SK-N-SH treated with all-trans-retinoic acid at 6 μM for 48 hours (cell line): ENCODE measurements at places on chromosomes 6 and 20.

DNA sequence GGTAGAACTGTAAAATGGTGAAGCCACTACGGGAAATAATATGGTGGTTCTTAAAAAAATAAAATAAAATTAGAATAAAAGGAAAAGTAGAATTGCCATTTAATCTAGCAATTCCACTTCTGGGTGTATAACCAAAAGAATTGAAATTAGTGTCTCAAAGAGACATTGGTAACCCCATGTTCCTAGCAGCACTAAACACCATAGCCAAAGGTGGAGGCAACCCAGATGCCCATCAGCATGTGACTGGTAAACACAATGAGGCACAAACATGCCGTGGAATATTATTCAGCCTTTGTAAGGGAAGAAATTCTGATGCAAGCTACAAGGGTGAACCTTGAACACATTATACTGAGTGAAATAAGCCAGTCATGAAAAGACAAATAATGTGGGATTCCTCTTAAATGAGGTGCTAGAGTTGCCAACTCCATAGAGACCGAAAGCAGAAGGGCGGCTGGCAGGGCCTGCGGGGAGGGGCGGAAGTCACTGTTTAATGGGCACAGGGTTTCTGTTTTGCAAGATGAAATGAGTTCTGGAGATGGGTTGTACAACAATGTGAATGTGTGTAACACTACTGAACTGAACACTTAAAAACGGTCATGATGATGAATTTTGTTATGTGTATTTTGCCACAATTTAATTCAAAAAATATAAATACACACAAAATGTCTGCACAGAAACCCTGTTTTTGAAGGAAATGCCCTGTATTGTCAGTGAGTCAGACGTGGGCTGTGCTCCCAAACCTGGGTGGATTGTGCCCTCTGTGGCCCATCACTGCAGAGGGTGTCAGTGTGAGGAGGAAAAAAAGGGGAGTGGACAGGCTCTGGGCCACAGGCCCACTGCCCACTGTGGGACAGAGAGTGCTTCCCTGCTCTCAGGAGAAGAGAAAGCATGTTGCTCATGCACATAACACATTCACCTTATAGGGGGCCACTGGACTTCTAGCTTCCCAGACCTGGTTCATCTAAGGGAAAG, 49.6 kb upstream of the CD93 start:
- ATAC-seq: no peak

GRCh38 chr6:6842291-6842690, 253.8 kb downstream of the LY86 start:
- no peak for ATAC-seq

DNA sequence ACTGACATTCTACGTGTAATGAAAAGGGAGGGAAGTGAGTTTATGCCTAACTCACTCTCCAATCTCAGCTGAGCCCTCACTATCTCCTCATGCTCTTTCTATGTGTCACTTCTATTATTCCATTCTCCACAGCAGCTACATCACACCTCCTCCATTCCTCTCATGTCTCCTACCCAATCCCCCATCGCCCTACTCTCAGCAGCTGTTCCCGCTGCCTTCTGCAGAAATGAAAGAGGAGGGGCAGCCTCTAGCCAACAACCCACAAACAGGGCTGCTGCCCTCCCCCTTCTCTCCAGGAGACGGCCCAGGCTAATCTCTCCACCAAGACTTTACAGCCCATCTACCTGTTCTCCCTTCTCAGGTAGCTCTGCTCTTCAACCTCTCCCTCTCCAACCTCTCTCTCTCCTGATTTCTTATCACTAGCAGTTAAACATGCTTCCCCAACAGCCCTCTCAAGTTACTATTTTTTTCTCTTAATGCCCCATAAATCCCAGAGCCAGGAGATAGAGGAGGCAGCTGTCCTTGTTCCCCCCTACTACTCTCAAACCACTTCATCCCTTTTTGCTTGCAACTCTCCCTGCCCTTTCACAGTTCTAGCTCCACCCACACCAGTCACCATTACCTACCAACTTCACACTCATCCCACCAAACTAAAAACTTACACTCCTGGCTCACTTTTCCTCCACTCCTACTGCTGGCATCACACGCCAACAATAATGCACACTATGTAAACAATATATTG, 136.5 kb downstream of the BTBD9 start:
- no peak for ATAC-seq

- ATAC-seq: no peak
Observed at GRCh38 chr20:37506152-37506725, 14.8 kb upstream of the NNAT start.

DNA sequence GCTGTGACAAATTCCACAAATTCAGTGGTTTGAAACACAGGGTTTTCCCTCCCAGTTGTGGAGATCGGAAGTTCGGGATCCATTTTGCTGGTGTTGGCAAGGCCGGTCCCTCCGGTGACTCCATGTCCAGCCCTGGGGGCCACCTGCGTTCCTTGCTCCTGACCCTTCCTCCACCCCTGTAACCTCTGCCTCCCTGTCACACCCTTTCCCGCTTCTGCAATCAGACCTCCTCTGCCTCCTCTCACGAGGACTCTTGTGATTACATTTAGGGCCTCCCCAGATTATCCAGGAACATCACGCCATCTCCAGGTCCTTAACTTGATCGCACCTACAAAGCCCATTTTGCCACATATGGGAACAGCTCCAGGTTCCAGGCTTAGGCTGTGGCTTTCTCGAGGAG, 12.5 kb downstream of the RPS6KA2 start:
- ATAC-seq: no peak

- no peak for ATAC-seq
Observed at GRCh38 chr20:63736893-63737694, 630 bp downstream of the LIME1 start.

DNA sequence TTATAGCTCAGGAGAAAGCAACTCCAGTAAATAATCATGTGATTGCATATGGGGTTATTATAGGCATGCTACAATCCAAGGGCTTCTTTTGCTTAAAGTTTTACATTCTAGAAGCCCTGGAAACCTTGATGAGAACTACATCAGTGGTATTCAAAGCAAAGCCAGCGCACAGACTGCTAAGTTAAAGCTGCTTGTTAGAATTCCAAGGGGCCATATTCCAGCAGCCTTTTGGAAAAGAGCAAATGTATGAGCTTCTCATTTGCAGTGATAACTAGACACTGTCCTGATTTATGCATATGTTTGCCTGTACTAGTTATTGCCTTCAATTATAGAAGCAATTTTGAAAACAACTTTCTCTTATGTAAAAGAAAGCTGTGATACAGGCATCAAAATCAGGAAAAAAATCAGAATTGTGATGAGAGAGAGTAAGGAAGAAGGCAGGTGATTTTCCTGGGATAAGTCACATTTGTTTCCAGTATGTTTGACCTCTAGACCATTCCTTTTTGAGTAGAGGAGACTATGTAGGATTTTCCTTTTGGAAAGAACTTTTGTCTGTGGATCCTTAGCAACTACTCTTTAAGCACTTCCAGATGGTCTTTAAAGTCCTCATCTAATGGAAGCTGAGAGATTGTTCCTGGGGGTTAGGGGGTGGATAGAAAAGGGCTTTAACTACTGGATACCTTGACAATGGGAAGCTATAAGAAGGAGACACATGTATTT, 159.2 kb downstream of the PLCB4 start:
- no peak for ATAC-seq

GRCh38 chr20:58877976-58878360, 25.5 kb downstream of the GNAS start:
- ATAC-seq: peak; percentile 57

- no peak for ATAC-seq
Observed at GRCh38 chr6:17869753-17870050, 117.7 kb downstream of the KIF13A start.

- no peak for ATAC-seq
Observed at GRCh38 chr6:69881322-69882151, 15.2 kb downstream of the COL19A1 start.

DNA sequence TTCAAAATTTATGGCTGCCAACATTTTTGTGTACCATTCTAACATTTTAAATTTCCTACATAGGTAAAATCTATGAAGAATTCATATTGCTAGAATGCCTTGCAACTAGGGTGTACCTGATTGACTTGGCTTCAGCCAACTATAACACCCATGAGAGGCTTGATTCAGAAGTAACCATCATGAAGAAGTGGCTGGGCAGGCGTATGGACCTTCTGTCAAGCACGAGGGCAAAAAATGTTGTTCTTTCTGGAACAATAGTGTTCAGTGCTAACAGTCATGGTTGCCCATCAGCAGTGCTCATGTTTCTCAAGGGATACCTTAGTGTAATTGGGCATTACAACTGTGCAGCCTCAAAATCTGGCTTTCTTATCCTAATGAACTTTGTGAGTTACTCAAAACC, 42.9 kb downstream of the ID4 start:
- no peak for ATAC-seq

DNA sequence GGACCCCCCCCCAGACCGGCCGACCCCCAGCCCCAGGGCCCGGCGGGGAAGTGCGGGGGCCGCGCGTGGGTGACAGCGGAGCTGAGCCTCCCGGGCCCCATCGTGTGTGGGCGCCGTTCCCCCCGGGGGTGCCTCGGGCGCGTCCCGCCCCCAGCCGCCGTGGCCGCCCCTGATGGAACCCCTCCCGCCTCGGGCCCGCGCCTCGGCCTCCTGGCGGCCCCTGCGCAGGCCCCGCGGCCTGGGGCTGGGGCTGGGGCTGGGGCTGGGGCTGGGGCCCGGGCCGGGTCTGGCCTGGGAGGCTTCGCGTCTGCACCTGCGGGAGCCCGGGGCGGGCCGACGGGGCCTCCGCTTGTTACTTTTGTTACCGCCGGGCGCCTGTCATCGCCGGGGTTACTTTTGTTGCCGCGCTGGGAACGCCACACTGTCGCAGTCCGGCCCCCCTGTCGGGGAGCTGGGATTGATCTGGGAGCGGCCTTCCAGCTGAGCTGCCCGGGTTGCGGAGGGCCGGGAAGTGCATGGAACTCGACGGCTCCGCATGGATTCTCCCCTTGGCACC, 598 bp downstream of the OGFR start:
- peak; percentile 12; the same call in 2 of the 3 replicates for ATAC-seq

GRCh38 chr20:53655625-53656292, 62.1 kb upstream of the ZNF217 start:
- ATAC-seq: peak; percentile 12; the same call in 1 of the 3 replicates

- ATAC-seq: no peak
Observed at GRCh38 chr6:45394586-45395095, 16.9 kb upstream of the SUPT3H start.

GRCh38 chr20:61112515-61112914, 139.5 kb upstream of the CDH4 start:
- ATAC-seq: no peak

DNA sequence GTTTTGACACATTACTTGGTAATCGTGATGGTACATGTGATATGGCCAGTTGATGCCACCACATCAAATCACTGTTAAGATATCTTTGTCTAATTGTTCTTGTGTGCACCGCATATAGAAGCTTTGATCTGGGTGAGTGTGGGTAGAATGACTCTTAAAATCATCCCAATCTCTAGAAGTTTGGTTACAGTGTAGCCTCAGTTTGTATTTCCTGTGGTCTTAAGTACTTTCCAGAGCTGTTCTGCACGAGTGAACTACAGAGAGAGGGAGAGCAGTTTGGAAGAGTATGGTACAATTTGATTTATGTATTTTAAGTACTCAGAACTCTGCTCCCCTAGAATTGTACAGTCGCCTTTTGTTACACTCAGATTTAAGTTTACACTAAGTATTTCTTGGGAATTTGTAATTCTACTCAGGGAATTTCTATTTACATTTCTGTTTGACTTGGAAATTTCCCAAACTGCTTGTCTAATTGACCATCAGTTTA, 37.5 kb downstream of the SNX9 start:
- ATAC-seq: peak; percentile 33; the same call in 2 of the 3 replicates

DNA sequence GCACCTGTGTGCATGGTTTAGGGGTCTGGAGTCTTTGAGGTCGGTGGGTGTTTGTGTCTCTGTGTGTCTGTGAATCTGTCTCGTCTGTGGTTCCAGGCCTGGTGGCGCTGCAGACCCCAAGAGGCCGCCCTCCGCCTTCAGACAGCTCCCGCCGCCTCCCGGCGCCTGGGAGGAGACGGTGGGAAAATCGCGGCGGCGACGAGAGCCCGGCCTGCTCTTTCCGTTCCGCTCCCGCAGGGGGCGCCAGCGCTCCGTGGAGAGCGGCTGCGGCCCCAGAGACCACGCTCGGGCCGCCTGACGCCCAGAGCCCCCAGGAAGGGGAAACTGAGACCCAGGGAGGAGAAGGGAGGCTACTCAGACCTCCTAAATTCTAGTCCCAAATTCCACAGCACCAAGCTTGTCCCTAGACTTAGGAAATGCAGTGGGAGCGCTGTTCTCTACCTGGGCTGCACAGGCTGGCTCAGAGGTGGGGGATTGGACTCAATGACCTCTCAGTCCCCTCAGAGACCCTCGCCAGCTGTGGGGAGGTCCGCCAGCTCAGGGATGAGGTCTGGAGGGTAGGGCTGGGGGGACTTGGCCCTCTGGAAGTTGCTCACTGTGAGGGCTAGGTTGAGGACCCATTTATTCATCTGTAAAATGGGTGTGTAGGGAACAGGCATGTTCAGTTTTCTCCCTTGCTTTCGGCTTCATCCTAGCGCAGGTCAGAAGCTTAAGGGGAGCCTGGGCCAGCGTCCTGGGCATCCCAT, 36.9 kb upstream of the BLCAP start:
- peak; percentile 91 for ATAC-seq

GRCh38 chr6:7050872-7051779, 56.6 kb upstream of the RREB1 start:
- ATAC-seq: peak; percentile 12; the same call in 2 of the 3 replicates

GRCh38 chr20:57412347-57413029, 21.3 kb downstream of the RBM38 start:
- ATAC-seq: no peak

DNA sequence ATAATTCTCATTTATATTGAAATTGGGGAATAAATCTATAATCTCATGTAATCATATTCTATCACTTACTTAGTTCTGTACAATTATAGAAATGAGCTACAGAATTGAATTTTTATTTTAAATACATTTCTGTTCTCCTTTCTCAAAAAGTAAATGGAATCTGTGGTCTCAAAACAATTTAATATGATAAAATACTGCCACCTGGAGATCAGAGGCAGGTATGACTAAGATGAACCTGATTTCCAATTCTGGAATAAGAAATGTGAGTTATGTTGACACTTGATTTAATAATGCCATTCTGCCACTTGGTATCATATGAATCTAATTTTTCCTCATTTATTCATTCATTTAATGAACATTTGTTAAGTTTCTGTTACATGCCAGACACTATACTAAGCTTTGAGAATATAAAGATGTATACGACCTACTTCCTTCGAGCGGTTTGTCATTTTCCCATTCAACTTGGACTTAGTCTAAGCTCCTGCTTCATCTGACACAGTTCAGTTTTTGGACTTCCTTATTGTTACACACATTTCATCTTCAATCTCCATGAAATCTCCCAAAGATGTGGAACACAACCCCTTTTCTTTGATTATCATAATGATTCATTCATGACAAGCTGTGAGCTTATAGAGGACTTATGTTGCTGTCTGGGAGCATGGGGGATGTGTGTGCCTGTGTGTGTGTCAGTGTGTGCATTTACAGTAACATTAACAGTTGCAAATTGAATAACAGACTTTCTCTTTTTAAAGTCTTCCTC, 7.5 kb upstream of the CCDC28A start:
- no peak; the same call in 2 of the 3 replicates for ATAC-seq

GRCh38 chr6:40139447-40139846, 205.2 kb upstream of the MOCS1 start:
- ATAC-seq: no peak
